Effector CD8-positive, alpha-beta T cell (primary cell): ENCODE measurements at places on chromosomes 5 and 9.

DNA sequence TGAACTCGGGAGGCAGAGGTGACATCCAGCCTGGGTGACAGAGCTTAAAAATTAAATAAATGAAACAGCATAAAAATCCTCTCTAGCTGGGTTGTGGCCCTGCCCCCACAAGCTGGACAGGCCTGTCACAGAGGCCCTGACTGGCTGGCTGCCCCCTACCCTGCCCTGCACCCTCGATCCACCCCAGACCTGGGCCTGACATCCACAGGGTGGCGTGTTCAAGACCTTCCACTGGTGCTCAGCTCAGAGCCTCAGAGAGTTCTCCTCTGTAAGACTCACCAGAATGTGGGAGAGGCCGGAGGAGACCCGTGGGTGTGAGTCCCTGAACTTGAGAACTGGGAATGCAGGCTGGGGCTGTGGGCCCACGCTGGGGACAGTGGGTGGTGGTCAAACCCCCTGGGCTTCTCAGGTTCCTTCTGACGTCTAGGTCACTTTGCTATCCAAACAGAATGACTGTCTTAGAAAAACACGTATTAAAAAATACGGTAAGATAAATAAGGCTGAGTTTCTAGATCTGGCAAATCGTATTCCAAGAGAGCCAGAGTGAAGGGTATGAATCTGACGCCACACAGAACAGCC, 9.7 kb upstream of the WDR38 start:
- no peak for DNase-seq

DNA sequence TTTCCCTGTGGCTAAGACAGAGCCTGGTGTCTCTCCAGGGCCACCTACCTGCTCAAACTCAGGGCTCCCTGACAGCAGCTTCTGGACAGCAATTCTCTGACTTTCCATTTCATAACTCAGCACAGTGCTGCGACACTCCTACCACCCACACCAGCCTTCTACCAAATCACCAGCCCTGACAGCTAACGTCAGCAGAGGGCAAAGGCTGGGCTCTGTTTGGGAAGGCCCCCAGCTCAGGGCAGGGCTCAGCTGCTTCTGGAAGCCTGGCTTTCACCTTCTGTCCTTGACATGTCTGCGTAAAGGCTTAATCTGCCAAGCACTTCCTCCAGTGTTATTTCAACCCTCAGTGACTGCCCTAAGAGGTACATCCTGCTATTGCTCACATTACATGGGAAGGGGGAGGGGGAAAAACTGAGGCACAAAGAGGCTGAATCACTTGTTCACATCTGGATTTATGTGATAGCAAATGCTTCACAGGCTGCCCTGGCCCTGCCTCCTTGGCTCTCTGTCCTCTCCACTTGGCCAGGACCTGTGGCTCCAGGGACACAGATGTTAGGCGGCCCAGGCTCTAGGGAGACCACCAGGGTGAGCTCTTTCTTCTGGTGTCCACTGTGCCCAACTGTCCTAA, 102.5 kb upstream of the PANK3 start:
- no peak for DNase-seq

GRCh38 chr9:126347093-126347492, 20.5 kb downstream of the MVB12B start:
- no peak for DNase-seq

GRCh38 chr5:113263545-113263944, 171.2 kb downstream of the TSSK1B start:
- DNase-seq: no peak

DNA sequence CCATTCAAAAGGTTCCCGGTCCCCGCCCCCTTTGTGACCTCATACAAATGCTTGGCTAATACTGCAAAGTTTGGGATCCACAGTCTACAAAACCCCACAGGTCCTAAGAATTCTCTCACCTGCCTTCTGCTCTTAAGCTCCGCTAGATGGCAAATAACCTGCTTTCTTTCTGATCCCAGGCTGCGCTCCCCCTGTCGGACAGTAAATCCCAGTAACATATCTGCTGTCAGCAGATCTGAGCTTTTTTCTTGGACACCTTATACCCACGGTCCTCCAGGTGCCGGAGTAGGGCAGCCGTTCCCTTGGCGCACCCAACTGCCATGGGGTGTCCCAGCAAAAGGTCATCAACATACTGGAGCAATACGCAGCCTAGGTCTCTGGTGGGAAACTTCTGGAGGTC, 39.0 kb upstream of the PPP1R26 start:
- DNase-seq: no peak

GRCh38 chr9:81499594-81499993, 189.8 kb downstream of the TLE1 start:
- DNase-seq: no peak

DNA sequence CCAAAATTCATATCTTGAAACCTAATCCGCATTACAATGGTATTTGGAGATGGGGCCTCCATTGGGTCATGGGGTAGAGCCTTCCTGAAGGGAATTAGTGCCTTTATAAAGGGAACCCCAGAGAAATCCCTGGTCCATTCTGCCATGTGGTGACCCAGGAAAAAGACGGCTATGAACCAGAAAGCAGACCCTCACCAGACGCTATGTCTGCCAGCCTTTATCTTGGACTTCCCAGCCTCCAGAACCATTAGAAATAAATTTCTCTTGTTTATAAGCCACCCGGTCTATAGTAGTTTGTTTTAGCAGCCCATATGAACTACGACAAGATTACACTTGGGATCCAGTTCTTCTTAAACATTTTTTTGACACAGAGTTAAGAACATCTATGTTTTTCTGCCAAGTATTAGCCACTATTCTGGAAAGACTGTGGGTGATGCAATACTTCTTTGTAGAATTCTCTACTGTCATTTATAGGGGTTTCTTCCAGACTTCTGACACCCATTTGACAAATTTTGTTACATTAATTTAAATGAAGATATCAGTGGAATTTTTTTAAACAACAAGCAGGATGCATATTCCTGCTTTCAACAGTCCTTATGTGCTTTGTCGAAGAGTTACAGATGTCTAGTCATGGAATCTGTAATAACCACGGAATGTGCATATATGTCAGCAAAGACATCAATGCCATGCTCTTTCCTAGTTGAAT, 572.4 kb downstream of the NR2F1-AS1 start:
- no peak for DNase-seq

DNA sequence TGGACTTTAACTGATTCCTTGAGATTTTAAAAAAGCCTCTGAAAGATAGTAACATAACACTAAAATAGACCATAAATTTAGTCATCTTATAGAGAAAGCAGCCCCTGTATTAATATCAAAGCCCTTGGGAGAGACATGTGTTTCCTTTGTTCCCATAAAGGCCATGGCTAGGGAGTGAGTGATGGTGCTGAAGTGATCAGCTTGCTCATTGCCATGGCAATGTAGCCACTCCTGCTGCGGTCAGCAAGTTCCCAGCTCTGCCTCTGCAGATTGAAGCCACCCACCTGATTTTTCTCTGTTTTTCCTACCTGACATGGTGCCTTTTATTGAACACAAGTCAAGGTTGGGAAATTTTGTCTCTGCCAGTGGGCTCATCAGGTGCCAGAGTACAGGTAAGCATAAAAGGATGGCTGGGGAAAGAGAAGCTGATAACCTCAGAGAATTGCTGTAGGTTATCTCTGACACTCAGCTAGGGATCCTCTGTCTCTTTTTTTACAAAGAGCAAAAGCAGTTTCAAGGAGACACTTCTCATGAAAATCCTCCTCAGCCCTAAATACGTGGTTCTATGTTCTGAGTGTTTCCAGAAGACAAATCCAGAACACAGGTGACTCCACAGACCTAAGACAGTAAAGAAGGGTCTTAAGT, 296.3 kb upstream of the NMUR2 start:
- DNase-seq: no peak

GRCh38 chr5:34051374-34051980, 8.5 kb upstream of the C1QTNF3 start:
- no peak for DNase-seq

DNA sequence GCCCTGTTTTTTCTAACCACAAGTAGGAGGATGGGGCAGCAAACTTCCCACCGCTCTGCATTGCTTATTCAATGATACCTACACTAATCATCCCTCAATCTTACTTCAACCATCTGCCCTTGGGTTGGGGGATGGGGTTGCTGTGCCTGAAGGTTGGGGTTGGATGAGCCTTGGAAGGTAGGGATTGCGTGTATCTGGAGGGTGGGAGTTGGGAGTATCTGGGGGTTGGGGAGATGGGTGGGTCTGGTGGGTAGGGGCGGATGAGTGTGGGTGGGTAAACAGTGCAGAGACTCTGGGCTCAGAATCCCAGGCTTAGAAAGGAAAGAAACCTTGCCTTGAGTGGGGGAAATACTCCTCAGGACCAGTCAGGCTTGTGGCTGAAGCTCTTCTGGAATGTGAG, 467.4 kb downstream of the DIRAS2 start:
- DNase-seq: no peak

- DNase-seq: peak; percentile 33
These were observed 7.2 kb upstream of the KLHL3 start for GRCh38 chr5:137743031-137743640.

- no peak for DNase-seq
These were observed 98.4 kb downstream of the PHF2 start for GRCh38 chr9:93674580-93675335.

DNA sequence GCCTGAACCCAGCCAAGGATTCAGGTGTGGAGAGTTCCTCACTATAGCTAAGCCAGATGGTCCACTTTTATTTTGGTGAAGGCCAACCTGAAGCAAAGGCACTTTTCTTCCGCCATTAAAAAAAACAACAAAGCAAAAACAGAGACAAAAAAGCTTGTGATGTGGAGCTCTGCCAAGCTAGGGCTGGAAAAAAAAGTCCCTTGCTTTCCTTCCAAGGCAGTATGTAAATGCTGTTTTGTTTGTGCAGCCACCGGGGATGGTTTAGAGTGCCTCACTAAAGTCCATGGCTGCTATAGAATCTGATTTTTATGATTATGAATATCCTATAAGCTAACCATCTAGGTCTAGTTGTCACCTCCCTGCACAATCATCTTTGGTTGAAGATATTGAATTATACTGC, 14.9 kb downstream of the MEGF10 start:
- no peak for DNase-seq

DNA sequence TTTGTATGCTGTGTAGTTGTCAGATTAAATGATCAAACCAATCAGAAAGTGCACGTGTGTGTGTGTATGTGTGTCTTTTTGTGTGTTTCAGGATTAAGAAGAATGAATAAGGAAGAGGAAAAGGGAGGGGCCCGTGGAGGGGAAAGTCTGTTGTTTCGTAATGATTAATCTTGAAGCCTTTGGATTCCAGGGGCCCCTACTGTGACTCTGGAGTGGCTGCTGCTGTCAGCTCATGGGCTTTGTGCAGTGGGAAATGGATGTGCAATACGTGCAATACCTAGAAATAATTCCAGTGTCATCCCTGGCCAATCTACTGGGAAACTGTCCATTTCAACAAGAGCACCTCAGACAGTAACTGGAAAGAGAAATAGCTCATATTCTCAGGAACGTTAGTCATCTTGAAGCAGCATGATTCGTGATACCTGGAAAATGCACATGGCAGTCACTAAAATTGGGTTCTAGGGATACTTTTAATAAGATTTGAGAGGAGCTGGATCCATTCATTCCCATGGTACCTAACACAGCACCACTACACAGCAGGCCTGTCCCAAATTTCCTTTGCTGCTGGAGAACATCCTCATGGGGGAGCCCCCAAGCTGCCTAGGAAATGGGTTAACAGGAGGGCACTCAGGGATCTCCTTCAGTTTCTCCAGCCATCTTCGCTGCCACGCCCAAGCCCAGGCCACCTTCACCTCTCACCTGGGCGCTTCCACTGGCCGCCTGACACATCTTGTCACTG, 186.3 kb downstream of the NR3C1 start:
- no peak for DNase-seq

DNA sequence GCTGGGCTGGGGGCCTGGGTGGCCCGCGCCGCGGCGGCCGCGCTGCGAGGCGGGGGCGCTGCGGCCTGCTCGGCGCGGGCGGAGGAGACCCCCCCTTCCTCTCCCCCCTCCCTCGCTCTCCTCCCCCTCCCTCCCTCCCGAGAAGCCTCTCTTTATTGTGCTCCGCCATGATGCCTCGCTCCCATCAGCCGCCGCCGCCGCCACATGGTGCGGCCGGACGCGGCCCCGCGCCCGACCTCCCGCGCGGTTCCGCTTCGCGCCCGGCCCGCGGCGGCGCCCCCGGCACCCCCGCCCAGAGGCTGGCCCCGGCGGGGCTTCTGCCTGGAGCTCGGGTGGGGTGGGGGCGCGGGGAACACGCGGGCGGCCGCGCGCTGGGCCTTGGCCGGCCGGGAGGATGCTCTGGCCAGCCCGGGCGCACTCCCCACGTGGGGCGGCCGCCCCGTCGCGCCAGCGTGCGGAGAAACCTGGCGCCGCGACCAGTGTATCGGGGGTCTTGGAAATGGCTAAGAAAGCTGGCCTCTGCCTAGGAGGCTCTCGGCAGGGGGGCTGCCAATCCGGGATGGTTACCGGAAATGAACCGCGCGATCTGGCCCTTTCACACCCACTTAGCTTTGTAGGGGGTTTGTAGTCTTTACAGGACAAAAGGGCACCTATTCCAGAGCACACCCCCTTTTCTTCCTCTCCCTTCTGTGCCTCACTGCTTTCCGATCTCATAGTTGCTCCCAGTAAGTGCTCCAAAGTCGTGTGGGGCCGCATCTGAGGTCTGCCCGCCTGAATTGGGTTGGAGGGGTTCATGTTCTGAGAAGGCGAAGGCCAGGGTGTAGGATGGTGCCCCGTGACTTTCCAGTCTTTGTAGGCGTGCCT, 1.0 kb downstream of the SET start:
- DNase-seq: peak; percentile 46

- DNase-seq: no peak
These were observed 44.0 kb upstream of the XPA start for GRCh38 chr9:97740848-97741821.

DNA sequence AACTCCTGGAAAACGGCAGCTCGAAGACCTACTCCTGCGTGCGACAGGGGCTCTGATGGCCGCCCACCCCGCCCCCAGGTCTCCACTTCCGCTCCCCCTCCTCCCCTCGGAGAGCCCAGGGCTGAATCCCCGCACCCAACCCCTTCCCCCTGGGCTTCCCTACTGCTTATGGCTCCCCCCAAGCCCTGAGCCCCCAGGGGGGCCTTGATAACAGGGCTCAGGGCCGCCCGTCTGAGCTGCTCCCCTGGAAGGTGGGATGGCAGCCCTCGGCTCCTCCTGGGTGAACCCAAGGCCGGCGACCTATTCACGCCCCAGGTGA, 30.4 kb downstream of the GLT6D1 start:
- no peak for DNase-seq

GRCh38 chr5:140140435-140140834, 14.7 kb downstream of the IGIP start:
- DNase-seq: no peak

DNA sequence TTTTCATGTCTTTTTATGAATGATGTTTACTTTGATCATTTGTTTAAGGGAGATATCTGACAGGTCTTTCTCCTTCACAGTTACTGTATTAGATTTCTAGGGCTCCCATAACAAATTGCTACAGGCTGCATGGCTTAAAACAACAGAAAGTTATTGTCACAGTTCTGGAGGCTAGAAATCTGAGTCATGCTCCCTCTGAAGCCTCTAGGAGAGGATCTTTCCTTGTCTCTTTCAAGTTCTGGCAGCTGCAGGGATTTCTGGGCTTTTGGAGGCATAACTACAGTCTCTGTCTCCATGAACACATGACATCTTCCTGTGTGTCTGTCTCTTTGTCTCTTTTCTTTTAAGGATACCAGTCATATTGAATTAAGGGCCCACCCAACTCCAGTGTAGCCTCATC, 557.3 kb upstream of the SEMA6A start:
- no peak for DNase-seq
